ENCODE measurements at places on chromosomes 16 and 17.

DNA sequence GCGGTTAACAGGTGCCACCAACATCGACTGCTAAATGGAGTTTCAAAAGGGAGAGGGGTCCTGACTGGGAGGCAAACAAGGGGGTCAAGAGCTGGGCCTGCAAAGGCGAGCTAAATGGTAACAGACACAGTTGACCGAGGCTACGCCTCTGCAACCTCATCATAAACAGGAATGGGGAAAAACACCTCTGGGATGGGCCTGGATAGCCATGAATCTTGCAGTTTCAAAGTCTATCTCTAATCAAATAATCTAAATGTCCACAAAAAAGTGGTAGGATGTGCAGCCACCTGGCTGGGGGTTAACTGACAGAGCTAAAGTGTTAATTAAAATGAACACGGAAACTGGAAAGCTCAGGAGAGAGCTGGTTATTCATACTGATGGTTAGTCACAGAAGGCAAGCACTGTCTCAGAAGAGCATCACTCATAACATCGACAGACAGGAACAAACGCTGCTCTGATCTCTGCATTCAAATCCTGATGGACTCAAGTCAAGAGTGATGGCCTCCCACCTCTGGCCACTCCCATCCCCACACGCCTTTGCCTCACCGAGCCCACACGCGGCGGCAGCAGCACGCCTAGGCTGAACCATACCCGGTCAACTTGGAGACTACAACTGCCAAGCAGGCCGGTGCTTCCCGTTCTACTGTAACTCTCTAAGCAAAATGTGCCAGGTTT, 56.3 kb downstream of the CREBBP start:
- no peak for DNase-seq

- DNase-seq = no peak
Observed at GRCh38 chr17:8151120-8151640, 1.0 kb downstream of the PER1 start.

GRCh38 chr16:67091906-67092566, 17.7 kb upstream of the PHAF1 start:
- DNase-seq = no peak

- no peak for DNase-seq
Observed at GRCh38 chr17:21378553-21378952, 2.4 kb downstream of the KCNJ12 start.

DNA sequence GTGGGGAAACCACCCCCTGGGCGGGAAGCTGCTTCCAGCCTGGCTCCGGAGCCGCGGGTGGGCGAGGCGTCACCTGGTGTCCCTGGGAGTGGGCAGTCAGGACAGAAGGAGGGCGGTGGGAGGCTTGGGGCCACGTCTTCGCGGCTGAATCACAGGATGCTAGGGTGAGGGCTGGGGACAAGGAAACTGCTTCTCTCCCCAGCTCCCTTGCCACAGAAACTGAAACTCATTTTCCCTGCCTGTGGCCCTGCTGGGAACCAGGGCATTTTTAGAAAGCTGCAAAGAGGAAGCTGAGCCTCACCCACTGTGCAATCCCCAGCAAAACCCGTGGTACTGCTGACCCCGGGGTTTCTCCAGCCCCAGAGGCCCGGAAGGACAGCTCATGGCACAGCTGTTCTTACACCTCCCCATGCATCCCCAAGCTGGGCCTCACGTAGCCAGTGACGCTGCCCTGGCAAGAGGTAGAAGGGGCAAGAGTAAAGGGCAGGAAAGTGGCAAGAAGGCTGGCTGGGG, 8.2 kb downstream of the RHBDF2 start:
- no peak for DNase-seq

DNA sequence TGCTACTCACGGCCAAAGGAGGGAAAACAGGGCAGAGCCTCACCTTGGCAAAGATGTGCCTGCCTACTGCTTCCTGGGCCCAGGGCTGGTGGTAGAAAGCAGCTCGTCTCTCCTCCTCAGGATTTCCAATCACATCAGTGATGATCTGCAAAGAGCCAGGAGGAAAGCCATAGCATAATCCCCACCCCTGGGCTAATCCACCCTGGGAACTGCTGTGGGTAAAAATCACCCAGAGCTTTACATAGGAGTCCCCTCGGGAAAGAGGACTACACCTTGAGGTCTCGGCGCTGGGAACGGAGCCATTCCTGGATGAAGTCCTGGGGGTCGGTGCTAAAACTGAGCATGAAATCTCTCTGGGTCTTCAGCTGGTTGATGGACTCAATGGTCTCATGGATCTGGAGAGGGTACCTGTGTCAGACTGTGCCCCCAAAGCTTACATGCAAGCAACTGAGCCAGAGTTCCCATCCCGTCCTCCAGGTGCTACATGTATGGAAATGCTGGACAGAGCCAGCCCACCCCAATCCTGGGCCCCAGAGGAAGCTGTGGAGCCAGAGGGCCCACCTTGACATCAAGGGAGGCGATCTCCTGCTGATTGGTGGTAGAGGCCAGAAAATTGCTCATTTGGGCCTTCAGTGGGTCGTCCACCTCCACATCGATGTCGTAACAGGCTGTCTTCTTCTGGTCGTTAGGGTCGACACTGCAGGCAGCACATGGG, 5.7 kb upstream of the FTSJ3 start:
- no peak for DNase-seq

GRCh38 chr16:49664221-49665215, 191.4 kb downstream of the ZNF423 start:
- DNase-seq = no peak

DNA sequence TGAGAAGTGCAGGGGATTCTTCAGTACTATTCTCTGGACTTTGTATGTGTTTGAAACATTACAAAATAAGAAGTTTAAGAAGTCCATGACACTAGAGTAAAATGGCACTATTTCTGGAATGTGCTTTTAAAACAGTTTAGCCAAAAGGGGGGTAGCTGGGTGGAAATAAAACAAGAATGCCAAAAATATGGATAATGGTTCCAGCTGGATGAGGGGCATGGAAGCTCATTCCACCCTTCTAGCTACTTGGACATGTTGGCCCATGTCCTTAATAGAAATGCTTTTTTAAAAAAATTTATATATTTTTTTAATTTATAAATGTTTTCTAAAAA, 13.1 kb downstream of the ZC3H7A start:
- DNase-seq = no peak

GRCh38 chr17:6823011-6823442, 8.5 kb downstream of the TEKT1 start:
- DNase-seq = no peak

DNA sequence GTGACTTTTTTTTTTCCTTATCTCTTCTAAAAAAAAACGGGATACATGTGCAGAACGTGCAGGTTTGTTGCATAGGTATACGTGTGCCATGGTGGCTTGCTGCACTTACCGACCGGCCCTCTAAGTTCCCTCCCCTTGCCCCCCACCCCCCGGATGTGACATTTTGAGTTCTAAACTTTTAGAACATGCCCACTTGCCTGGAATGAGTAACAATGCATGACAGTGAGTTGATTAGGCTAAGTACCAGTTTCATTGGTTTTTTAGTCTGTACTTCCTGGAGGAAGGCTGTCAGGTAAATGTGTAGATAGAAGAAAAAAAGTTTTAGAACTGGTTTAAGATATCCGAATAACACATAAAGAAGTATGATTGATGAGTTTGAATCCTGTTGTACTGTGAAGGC, 4.0 kb downstream of the BPTF start:
- no peak for DNase-seq

GRCh38 chr17:50681263-50682200, 26.2 kb downstream of the ANKRD40 start:
- DNase-seq = peak; percentile 42

DNA sequence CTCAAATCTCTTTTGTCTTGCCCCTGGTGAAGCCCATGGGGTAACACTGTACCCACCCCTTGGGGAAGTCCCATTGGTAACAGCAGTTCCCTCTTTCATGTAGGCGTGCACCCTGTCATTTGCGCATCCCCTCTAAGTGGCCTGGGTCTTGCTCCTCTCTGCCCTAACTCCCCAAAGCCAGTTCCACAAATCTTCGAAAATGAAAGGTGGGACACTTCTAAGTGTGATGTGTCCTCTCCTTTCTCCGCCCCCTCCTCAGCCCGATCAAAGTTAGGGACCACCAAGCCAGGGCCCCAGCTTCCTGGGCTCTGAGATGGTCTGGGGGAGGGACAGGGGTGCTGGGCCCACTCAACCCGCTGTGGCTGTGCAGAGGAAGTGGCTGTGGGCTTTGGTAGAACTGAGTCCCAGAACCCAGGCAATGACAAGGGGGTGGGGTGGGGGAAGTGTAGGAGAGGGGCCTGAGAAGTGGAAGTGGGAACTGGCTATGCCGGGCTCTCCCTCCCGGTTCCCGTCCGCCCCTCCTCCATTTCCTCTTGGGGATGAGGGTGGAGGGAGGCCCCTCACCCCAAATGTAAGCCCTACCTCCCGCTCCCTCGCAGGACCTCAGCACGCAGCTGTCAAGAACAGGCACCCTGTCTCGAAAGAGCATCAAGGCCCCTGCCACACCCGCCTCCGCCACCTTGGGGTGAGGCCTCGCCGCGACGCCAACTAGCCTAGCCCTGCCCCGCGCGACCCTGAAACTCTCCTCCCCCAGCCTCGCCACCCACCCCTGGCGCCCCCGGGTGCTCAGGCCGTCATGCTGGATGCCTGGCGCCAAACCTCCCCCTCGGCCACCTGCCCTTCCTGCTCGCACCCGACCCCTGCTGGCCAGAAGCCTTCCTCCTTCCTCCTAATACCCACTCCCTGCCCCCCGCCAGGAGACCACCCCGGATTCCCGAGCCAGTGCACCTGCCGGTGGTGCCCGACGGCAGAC, 8.7 kb downstream of the ABI3 start:
- DNase-seq = no peak

DNA sequence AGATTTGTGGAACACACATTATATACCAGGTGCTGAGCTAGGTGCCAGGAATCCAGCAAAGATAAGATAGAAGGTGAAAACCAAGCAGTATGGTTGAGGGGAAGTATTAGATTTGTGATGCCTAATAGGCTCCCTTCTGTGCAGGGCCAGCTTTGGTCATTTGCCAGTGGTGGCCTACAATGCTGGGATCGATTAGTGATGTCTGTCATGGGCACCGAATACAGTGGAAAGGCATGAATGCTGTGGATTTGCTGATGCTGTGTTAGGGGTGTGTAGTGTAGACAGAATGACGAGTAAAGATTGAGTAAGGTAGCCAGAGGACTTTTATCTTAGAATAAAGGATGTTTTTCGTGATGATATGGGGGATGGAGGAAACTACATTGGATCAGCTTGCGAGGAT, 48.9 kb downstream of the SNX29 start:
- no peak for DNase-seq

DNA sequence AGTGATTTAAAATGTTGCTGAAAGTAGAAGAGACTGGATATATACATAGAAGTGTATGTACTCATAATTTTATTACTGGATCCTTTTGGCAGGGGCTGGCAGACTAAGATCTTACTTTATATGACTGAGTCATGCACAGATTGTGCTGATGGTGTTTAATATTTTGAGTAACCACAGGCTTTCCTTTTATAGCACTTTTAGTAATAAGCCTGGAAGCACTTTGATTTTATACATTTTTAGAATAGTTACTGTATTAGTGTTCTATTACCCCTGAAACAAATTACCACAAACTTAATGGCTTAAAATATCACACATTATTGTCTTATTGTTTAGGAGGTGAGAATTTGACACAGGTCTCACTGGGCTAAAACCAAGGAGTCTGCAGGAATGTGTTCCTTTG, 113.4 kb upstream of the CDH8 start:
- no peak for DNase-seq

DNA sequence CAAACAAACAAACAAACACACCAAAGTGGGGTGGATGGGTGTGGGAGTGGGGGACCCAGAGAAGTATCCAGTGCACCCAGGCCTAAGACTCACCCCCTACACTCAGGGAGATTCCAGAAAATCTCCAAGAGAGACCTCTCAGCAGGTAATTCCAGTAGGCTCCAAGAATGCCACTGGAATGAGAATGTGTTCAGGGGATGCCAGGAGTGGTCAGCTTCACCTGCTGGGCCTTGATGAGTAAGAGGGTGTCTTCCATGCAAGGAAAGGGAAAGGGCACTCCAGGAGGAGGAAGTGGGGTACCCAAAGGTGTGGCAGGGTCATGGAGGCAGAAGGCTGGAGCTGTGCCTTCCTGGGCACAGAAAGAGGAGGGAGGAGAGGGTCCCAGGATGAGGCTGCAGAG, 9.9 kb downstream of the CDH1 start:
- no peak for DNase-seq

GRCh38 chr16:60261425-60261824, 1527.3 kb upstream of the GOT2 start:
- DNase-seq = no peak

DNA sequence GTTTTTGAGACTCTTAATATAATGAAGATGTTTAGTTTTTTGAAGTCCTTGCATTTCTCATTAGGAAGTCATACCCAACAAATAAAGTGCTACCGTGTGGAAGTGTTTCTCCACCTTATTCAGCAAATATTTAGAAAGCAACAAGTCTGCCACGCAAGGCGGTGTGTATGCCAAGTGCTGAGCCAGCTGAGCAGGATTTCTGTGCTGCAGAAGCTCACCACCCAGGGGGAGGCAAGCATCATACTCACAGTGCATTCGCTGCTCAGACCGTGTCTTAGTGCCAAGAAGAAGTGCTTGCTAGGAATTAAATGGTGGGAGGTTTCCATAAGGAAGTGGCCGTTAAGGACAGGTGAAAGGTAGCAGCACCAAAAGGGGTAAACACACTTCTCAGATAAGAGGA, 111.2 kb downstream of the ARHGAP44 start:
- no peak for DNase-seq

- no peak for DNase-seq
Observed at GRCh38 chr16:84947996-84948850, 63.1 kb downstream of the ZDHHC7 start.

DNA sequence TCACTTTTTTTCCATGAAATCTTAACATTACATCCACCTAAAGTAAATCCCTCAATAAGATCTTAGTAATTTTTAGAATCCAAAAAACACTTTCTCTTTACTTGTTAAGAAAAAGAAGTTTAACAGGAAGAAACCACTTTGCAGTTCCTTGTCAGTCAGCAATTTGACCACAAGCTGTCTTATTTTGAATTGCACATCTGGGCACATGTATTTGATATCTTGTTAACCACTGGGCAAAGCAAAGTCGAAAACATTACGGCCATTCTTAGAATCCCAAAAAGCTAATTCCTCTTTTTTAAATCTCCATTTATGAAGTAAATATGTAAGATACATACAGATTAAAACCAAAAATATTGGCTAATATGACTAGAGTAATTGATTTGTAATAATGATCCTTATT, 1.1 kb downstream of the ABCA10 start:
- DNase-seq = no peak

GRCh38 chr16:25141648-25142047, 30.1 kb downstream of the LCMT1 start:
- DNase-seq = no peak

GRCh38 chr17:29299031-29299430, 5.1 kb upstream of the NUFIP2 start:
- DNase-seq = no peak

DNA sequence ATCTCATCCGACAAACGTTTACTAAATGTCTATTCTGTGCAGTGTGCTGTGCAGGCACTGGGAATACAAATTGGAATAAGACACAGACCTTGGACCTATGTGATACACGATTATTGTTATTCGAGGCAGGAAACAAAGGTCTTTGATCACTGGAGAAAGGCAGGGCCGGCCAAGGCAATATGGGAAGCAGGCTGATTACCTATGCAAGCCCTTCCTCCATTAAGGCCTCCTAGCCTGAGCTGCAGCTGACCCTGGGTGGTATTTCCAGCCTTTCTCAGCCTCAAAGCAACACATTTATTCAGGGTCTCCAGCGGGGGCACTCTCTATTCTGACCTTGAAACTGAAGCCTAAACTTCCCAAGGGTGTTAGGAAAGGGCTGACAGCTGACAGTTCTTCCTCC, 13.4 kb downstream of the ST6GALNAC1 start:
- no peak for DNase-seq

- no peak for DNase-seq
Observed at GRCh38 chr17:44584443-44584842, 27.2 kb downstream of the FZD2 start.
